Vagina (tissue), 2 donors: ENCODE measurements at places on chromosomes 2 and 18.

DNA sequence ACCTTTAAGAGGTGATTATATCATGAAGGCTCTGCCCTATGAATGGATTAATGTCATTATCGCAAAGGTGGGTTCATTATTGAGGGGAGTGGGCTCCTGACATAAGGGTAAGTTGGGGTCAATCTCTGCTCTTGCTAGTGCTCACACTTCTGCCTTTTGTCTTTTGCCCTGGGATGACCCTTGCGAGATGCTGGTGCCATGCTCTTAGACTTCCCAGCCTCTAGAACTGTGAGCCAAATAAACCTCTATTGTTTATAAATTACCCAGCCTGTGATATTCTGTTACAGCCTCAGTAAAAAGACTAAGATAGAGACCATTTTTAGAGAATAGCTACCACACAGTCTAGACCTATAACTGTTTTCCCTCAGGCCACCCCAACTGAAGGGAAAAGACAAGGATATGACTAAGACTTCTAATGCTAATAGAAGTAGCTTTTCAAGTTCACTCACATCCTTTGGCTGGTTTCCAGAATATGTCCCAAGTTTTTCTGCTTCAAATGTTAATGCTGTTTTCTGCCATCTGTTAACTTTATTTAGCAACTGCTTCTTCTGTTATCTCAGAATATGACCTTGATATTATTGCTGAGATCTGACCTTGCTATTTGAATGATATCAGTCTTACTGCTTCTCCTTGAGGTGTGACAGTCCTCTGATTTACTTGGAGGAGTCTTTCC is 65.1 kb upstream of the STAM2 start:
- no peak overlapping the region for H3K4me3 ChIP-seq
- no peak overlapping the region for H3K27ac ChIP-seq
- no peaks in the 10 kb centered on the region for H3K36me3 ChIP-seq

DNA sequence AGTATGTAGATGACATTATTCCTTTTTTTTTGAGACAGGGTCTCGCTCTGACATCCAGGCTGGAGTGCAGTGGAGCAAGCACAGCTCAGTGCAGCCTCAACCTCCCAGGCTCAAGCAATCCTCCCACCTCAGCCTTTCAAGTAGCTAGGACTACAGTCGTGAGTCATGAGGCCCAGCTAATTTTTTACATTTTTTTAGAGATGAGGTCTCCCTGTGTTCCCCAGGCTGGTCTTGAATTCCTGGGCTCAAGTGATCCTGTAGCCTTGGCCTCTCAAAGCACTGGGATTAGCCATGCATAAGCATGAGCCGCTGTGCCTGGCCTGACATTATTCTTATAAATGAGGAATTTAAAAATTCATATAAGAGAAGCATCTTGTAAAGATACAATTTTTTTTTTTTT is 86.9 kb downstream of the FAM117B start:
- no peaks in the 10 kb centered on the region for H3K27me3 ChIP-seq
- DNase-seq = no peak
- H3K27ac ChIP-seq = no peak overlapping the region
- no peaks in the 10 kb centered on the region for H3K36me3 ChIP-seq
- H3K4me3 ChIP-seq = no peak overlapping the region
- no peaks in the 10 kb centered on the region for H3K4me1 ChIP-seq

- no peak overlapping the region for H3K4me3 ChIP-seq
- no peak for DNase-seq
- H3K36me3 ChIP-seq = no peaks in the 10 kb centered on the region
- no peaks in the 10 kb centered on the region for H3K4me1 ChIP-seq
- no peak overlapping the region for H3K27ac ChIP-seq
Measured at GRCh38 chr2:133942398-133942797, 311.5 kb upstream of the MGAT5 start.

- H3K27ac ChIP-seq = no peak overlapping the region
- no peaks in the 10 kb centered on the region for H3K27me3 ChIP-seq
- H3K36me3 ChIP-seq = no peaks in the 10 kb centered on the region
- peaks cover 27% of the 10 kb centered on the region for H3K4me1 ChIP-seq
- DNase-seq = no peak
- H3K4me3 ChIP-seq = no peak overlapping the region
Measured at GRCh38 chr2:71789556-71790204, 336.3 kb downstream of the DYSF start.

GRCh38 chr18:56028514-56028913 is 440.5 kb upstream of the TCF4 start:
- H3K4me3 ChIP-seq = no peak overlapping the region
- H3K27ac ChIP-seq = no peak overlapping the region
- H3K27me3 ChIP-seq = no peaks in the 10 kb centered on the region
- H3K4me1 ChIP-seq = no peaks in the 10 kb centered on the region
- no peak for DNase-seq
- H3K36me3 ChIP-seq = no peaks in the 10 kb centered on the region

- peak overlapping the region; percentile 81 for H3K27ac ChIP-seq
- peak overlapping the region; percentile 81 for H3K4me3 ChIP-seq
- H3K4me1 ChIP-seq = peaks cover 17% of the 10 kb centered on the region
- no peak for DNase-seq
Measured at GRCh38 chr2:120012363-120012762, 514 bp upstream of the EPB41L5 start.

DNA sequence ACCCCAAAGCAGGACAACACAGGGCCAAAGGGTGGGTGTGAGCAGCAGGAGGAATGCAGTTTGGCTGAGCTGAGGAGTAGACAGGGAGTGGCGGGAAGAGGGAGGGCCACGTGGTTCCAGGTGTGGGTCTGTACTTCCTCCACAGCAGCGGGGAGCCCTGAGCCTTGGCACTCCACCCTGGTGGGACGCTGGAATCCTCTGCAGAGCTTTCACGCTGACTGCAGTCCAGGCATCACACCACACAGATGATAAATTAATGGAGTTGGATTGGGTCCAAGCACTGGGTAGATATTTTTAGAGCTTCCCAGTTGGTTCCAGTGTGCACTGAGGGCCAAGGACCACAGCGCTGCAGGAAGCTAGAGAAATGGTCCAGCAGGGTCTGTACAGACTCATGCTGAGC is 67.0 kb upstream of the TMEM200C start:
- H3K4me3 ChIP-seq = no peak overlapping the region
- H3K27ac ChIP-seq = no peak overlapping the region
- no peaks in the 10 kb centered on the region for H3K4me1 ChIP-seq
- peak; percentile 52 for DNase-seq
- H3K27me3 ChIP-seq = no peaks in the 10 kb centered on the region
- H3K36me3 ChIP-seq = no peaks in the 10 kb centered on the region

DNA sequence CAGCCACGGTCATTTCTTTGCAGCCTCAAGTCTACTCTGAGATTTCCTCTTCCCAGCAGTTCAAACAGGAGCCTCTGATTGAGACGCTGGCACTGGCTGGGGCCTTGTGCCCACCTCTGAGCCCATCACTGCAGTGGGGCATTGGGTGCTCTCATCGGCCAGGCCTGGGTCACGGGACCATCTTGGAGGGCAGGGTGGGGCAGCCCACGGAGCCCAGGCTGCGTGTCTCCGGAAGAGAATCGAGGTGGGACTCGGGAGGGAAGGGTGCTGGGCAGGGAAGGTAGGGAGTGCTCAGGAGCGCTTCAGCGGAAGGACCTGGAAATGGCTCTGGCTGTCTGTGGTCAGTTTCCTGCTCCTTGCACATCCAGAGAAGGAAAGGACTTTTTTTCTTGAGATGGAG is 82.4 kb downstream of the RTP5 start:
- H3K27me3 ChIP-seq = no peaks in the 10 kb centered on the region
- no peaks in the 10 kb centered on the region for H3K36me3 ChIP-seq
- H3K27ac ChIP-seq = no peak overlapping the region
- DNase-seq = no peak
